Stimulated activated CD4-positive, alpha-beta T cell treated with anti-CD3 and anti-CD28 coated beads, Interleukin-15, amount 100 ng/mL, for 48 hours (primary cell): ENCODE measurements at places on chromosomes 1 and 21.

- DNase-seq, result no peak
Measured at GRCh38 chr1:194181845-194182244, 995.4 kb upstream of the B3GALT2 start.

GRCh38 chr1:215643592-215644321, 76.7 kb downstream of the KCTD3 start:
- DNase-seq, result no peak

DNA sequence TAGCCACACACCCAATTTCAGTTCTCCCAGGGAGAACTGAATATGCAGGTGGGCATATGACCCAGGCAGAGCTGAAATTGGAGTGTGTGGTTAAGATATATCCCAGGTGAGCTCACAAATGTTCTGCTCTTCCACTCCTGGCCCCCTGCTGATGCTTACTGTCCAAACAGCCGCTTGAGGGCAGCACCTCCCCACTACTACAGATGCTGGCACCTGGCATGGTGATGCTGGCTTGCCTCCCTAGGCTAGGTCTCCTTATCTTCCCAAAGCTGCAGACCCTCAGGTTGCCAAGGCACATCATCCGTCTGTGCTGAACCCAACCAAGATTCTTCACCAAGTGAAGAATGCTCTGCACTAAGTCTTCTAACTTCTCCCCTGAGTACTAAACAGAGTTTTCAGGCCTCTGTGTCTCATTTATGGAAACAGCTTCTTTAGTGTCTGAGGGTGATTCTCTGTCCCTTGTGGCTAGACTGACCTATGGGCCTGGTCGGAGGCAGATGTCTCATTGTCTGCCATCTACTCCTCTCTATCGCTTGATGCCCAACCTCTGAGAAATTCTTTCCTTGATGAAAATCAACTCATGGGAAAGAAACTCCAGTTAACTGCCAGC, 27.2 kb downstream of the XCL1 start:
- peak; percentile 34 for DNase-seq

DNA sequence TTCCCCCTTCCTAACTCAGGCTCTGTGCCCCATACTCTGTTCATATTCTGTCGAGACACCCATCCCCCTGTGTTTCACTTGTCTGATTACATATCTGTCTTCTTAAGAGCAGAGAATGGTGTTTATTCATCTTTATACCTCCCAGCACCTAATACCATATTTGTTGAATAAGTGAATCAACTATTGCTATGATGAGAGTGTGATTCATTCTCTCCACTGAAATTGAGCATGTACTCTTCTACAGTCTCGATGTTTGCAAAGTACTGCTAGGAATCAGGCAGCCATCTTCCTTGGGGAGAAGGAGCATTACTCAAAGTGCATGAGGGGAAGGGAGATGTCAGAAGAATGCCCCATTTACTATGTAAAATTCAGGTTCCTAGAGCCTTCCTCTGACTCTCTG, 27.0 kb downstream of the TBX15 start:
- no peak for DNase-seq

DNA sequence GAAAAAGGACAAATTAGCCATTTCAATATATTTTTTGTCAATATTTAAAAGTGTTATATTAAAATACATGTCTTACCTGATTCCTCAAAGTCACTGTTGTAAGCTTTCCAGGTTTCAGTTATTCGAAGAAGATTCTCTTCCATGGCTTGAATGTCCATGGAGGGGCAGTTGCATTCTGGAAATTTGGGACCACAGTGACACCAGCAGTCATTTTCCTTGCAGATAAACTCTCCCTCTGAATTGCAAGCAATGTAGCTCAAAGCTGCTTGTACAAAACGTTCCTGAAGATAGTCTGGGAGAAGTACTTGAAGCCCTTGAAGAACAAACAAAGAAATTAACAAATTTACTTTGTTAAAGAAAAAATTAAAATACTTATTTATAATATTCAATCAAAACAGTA, 251.7 kb downstream of the BRINP3 start:
- DNase-seq, result no peak

DNA sequence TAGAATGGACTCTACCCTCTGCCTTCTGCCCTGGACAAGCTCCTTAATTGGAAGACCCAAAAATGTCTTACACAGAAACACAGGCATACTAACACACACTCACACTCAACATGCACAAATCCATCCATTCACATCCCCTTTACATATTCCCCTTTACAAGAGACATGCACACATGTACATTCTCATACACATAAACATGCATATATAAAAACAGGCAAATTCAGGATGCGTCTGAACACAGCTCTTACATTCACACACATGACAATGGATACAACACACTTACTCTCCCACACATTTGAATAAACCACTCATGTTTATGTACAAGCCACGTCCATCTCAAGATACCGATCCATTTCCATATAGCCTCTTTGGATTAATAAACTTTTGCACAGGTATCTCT, 84.4 kb downstream of the HMGB4 start:
- no peak for DNase-seq

GRCh38 chr1:39525366-39526165, 34.1 kb downstream of the BMP8A start:
- DNase-seq, result no peak

DNA sequence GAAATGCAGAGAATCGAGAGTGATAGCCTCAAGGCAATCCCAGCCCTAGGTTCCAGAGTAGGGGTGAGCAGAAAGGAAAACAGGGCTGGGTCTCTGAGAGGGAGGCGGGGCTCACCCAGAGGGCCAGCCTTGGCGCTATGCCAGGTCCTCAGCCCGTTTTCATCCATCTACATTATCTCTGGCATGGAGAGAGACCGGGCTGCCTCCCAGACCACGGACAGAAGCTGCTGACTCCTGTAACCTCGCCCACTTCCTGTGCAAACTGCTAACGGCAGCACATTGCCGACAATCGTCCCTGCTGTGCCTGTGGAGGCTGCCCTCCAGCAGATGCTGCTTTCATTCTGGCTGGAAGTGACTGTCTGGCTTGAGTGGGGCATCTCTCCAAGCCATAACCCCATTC, 569.1 kb downstream of the NPHP4 start:
- DNase-seq, result peak; percentile 14

- DNase-seq, result peak; percentile 3
Measured at GRCh38 chr1:19179597-19180264, 30.3 kb downstream of the UBR4 start.
